ENCODE measurements at places on chromosomes 4 and X.
A peak's percentile ranks its signal among the peaks of the same experiment; 100 is the strongest.

GRCh38 chr4:120886191-120886590 is 36.3 kb downstream of the PRDM5 start:
- DNase-seq, result no peak

- no peak for DNase-seq
Measured at GRCh38 chr4:53929311-53929710, 135.1 kb downstream of the CHIC2 start.

DNA sequence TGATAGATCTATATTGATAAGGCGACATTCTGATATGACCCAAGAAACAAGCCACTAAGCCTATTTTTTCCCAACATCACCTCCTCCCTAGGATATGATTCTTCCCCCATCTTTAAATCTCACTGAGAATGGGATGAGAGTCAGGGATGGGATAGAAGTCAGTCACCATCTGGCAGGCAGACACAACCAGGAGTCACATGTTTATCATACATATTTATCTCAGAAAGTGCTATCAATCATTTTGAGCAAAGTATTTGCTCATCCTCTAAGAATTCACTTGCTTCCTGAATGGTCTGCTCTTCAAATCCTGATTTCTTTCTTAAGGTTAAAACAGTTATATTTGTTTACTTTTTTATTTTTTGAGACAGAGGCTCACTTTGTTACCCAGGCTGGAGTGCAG is 20.3 kb downstream of the DNAAF6 start:
- peak; percentile 40 for DNase-seq

- DNase-seq, result peak; percentile 61
Measured at GRCh38 chr4:169314906-169315305, 44.1 kb upstream of the SH3RF1 start.

DNA sequence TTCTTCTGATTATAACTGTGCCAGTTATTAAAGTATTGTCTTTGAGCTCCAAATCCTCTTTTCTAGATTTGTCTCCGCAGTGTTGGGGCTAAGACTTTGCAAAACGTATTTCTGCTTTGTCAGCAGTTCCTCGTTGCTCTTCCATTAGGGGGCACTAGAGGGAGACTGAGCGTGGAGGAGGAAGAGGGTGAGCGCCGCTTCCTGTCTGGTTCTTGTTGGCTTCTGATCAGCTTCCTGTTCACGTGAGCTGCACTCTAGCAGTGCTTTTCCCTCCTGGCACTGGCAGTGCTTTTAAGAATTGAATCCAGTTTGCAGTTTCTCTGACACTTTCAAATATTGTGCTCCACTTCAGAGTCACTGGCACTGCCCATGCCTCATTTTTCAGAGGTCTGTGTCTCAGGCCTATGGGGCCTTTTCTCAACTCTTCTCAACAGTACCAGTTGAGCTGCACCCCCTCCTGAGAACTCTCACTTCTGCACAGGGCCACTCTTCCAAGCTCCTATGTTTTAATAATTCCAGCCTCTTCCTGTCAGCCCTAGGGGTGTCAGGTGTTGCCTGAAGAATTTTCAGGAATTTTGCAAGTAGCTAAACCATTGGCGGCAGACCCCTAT is 54.4 kb upstream of the LCORL start:
- peak; percentile 6 for DNase-seq

- DNase-seq, result peak; percentile 74
Measured at GRCh38 chr4:158667651-158668198, 4.0 kb downstream of the C4orf46 start.

- DNase-seq, result peak; percentile 2
Measured at GRCh38 chrX:63930140-63930539, 145.1 kb upstream of the ARHGEF9 start.

- DNase-seq, result no peak
Measured at GRCh38 chr4:74504212-74504611, 59.3 kb downstream of the AREG start.

- no peak for DNase-seq
Measured at GRCh38 chrX:86023811-86024210, 23.5 kb downstream of the CHM start.

DNA sequence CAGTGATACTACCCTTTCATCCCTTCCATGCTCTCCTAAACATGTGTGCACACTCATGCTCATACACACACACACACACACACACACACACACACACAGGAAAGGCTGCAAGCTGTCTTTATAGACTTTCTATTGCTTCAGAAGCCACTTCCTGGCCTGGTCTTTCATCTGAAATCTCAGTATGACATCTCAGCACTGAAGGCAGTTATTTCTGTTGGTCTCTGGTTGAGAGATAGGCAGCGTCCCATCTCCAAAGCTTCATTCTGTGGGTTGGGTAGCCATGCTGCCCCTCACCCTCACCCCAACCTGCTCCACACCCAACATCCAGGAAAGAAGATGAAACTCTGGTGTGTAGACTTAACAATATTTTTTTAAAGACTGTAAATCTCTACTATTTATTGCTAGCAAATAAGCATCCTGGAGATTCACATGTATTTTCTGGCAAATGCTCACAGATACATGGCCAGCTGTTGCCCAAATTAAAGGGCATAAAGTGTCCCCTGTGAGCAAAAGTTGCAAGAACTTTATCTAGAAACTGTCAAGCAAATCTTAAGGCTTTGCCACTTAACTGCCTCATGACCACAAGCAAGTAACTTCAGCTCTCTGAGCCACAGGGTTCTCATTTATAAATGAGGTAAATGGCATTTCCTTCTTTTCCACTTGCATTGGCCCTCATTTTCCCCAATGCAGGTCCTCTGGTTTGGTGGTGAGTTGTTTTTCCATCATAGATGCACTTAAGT is 189.8 kb upstream of the AFF2 start:
- DNase-seq, result no peak

DNA sequence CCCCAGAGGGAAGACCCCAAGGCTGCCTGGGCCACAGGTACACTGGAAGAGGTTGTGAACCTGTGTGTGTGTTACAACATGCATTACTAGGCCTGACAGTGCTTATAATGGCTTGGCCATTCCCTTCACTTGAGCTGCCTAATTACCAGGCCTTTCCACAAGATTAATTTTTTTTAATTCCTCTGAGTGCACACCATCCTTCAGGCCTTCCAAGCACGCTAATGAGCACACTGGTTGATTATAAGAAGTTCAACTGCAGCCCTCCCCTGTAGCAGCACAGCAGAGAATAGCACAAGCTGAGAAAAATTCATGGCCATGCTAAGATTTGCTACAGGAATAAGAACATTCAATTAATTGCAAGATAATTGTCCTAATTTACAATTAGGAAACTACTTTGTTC is 2.2 kb upstream of the SUPT20HL2 start:
- DNase-seq, result no peak

- DNase-seq, result no peak
Measured at GRCh38 chrX:5388087-5388486, 840.6 kb downstream of the NLGN4X start.

DNA sequence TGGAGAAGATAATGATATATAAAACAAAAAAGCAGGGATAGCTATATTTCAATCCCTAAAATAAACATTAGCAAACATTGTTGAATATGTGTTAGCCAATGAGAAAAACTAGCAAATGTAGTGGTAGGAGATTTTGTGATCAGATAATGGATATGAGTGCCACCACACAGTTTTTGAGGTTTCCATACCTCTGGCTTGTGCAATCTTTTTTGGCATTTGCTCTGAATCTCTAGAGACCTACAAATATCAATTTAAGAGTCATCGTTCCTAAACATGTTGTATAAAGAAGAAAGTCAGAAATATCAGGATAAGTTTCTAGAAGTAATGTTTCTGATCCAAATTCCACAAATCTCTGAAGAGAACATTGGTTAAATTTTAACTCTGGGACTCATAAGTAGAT is 308.7 kb downstream of the PDGFC start:
- no peak for DNase-seq

GRCh38 chr4:78592088-78592783 is 40.7 kb downstream of the ANXA3 start:
- DNase-seq, result peak; percentile 3

- no peak for DNase-seq
Measured at GRCh38 chrX:150525061-150525919, 43.1 kb upstream of the MTM1 start.

DNA sequence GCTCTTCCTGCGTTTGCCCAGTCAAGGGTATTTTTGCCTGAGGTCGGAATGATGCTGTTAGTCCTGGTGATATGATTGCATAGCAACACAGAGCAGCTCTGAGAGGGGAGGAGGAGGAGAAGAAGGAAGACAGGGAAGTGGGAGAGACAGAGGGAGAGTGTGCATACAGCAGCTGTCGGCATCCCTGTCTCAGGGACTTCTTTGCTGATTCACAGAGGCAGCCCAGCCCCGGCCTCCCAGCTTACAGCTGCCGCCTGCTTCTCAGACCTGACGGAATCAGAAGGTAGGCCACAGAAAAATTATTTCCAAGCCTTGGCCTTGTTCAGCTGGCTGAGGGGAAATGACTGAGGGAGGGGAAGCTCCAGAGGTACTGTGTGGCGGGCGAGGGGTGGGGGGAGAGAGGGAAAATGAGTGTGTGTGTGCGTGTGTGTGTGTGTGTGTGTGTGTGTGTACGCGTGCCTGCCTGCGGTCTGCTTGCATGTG is 319 bp downstream of the DRP2 start:
- DNase-seq, result peak; percentile 20

- peak; percentile 46 for DNase-seq
Measured at GRCh38 chr4:17347445-17347844, 164.4 kb downstream of the QDPR start.

DNA sequence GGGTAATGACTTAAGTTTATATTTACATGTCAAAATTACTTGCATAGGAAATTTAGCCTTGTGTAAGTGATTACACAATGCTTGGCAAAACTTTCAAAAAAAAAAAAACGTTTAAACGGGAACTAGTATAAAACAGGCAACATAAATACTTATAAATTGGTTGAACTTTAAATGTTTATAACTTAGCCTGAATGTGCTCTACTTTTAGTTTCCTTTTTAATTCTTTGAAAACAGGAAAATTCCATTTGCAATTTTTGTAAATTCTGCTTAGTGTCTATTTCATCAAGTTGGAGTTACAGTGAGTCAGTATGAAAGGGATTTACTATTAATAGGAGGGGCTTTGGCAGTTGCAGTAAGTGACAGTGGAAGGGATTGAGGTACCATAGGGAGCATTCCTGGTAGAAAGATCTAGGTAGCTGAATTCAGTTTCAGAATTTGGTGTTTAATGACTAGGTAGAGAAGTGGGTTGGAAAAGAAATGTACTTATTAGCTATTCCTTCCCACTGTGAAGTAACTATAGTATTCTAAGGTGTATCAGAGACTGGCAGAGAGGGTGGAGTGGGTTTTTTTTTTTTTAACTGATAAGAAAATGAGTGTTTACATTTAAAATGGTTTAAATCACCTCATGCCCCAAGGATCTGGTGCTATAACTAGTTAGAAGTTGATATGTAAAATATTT is 2.8 kb downstream of the STAG2 start:
- no peak for DNase-seq

DNA sequence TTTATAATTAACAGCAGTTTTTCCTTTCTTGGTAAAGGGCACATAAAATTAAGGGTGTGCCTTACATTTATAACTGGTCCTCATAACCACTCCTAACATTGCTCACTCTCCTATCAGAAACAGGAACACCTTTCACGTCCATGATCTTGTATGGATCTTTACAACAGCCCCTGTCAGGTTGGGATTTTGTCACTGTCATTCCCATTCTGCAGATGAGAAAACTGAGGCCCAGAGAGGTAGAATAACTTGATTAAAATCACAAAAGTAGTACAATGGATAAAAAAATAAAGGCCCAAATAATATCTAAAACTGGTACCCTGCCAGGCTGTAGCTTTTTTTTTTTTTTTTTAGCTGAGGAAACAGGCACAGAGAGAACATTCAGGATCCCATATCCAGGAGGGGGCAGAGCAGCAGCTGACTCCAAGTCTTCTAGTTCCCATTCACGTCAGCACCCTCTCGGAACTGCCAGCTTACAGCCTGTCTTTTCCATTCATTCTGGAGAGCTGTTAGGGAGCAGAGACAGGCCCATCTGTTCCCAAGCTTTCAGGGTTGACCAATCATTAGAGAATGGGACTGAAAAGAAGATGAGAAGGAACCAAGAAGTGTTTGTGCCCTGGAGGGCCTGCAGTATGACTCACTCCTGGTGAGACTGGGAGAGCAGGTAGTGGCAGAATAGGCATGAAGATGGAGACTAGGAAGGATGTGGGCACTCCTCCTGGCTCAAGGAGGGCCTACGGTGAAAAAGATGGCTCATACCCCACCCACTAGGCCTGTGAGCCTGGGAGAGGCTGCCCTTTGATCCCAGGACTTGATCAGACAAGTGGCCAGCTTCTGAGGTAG is 7.3 kb downstream of the SUV39H1 start:
- no peak for DNase-seq

GRCh38 chr4:57736781-57737180 is 626.6 kb upstream of the IGFBP7 start:
- DNase-seq, result no peak

- DNase-seq, result peak; percentile 77
Measured at GRCh38 chr4:54231768-54232688, 2.9 kb downstream of the PDGFRA start.

- DNase-seq, result no peak
Measured at GRCh38 chr4:85905761-85906160, 430.8 kb downstream of the ARHGAP24 start.
